ENCODE measurements at places on chromosomes 16 and 17.

GRCh38 chr16:73313950-73314349 is 266.0 kb upstream of the ZFHX3 start:
- DNase-seq: no peak

- DNase-seq: no peak
These were observed 30.0 kb downstream of the MYO18A start for GRCh38 chr17:29150161-29150560.

DNA sequence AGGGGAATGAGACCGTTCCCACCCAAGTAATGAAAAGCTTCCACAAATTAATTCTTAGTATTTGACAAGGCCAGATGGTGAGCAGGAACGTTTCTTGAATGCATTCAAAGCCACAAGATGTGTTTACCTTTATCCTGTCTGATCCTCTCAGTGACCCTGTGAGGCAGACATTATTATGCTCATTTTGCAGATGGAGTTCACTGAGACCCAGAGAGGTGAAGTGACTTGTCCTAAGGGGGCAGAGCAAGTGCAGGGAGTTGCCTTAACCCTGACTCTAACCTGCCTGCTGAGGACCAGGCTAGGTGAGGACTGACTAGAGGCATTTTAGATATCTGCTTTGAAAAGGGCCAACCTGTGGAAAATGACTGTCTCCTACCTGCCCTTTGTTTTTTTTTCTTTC is 156.7 kb downstream of the HAPSTR1 start:
- DNase-seq: no peak

DNA sequence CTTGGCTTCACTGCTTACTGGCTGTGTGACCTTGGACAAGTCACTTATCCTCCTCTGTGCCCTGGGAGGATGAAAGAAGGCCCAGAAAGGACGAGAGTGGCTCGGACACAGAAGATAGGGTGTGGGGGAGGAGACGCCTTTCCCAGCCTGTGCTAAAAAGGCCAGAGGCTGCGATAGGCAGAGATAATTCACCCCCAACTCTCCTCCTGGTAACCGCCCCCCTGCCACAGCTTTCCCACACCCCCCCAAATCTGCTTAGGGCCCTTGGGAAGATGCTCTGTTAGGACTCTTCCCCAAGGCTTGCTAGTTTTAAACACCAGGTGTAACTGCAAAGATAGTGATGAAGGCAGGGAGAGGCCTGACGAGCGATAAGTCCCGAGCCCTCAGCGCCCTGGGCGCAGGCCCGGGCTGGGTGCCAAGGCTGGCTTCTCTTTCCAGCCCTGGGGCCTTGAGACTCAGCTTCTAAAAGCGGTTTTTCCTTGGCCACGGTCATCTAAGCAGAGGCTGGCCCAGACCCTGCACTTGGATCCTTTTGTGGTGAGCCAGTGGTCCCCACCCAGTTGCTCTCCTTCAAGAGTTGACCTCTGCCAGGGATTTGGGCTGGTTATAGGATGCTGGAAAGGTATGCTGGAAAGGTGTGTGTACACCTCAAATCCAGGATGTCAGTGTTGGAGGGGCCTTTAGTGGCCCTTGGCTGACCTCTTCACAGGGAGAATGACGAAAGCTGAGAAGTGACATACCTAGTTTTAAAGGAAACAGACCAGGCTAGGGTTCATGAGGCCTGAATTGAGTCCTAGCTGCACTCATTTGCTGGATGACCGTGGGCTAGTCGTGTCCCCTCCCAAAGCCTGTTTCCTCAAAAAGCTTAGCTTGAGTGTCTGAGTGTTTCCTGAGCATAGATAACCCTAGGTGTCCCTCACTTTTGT is 3.4 kb upstream of the PPP1R9B start:
- no peak for DNase-seq

GRCh38 chr16:78628461-78629045 is 529.1 kb downstream of the WWOX start:
- no peak for DNase-seq

DNA sequence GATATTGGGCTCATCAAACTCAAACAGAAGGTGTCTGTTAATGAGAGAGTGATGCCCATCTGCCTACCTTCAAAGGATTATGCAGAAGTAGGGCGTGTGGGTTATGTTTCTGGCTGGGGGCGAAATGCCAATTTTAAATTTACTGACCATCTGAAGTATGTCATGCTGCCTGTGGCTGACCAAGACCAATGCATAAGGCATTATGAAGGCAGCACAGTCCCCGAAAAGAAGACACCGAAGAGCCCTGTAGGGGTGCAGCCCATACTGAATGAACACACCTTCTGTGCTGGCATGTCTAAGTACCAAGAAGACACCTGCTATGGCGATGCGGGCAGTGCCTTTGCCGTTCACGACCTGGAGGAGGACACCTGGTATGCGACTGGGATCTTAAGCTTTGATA is 2.6 kb upstream of the HPR start:
- no peak for DNase-seq

- DNase-seq: peak; percentile 46
These were observed 528 bp downstream of the PER1 start for GRCh38 chr17:8151641-8152111.

GRCh38 chr16:28534542-28535373 is 4.0 kb downstream of the NUPR1 start:
- no peak for DNase-seq

GRCh38 chr16:4696905-4697847 is 3.8 kb downstream of the NUDT16L1 start:
- DNase-seq: no peak
